ENCODE measurements at places on chromosomes 1 and 21. TPM values are rescaled to one million over a fixed set of nuclear protein-coding genes. Genes with fewer than 3 reads are reported as not detected.

Gene HMGCS2
- not detected for total RNA-seq

Gene C8A
- total RNA-seq, result not detected

Gene MMP23B
- total RNA-seq, result 1.8 TPM

Gene TMEM240
- 2.0 TPM for total RNA-seq

Measured in aortic smooth muscle cell (primary cell).